ENCODE measurements at places on chromosomes 12 and 14. TPM values are rescaled to one million over a fixed set of nuclear protein-coding genes. Genes with fewer than 3 reads are reported as not detected.

GRCh38 chr14:89493877-89494634 lies 77.0 kb upstream of the FOXN3 start:
- DNase-seq = no peak

DNA sequence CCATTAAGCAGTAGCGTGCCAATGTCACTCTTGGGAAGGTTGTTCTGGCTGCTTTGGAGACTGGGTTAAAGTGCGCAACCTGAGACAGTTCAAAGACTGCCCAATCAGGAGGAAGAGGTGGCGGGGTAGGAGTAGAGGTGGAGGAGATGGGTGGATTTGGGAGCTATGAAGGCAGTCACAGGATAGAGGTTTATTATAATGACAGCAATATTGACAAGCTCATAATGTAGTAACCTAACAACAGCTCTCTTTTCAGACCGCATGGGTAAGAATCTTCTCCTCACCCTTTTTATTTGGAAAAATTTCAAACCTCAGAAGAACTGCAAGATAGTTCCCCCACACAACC lies 5.3 kb upstream of the PSMD9 start:
- no peak for DNase-seq

DNA sequence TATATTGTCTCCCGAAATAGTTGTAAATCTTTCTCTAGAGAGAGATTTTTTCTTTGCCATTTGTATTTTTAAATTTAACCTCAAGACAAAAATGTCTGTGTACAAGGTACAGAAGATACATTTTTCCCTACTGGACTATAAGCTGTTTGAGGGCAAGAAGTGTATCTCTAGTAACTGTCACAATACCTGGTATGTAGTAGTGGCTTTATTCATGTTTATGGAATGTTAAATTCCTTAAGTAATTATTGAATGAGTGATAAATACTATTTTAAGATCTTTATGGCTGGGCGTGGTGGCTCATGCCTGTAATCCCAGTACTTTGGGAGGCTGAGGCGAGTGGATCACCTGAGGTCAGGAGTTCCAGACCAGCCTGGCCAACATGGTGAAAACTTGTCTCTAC lies 24.4 kb upstream of the CDK17 start:
- no peak for DNase-seq

The VDR gene
- total RNA-seq = 1.9 TPM
